ENCODE measurements at places on chromosomes 2 and 18.

DNA sequence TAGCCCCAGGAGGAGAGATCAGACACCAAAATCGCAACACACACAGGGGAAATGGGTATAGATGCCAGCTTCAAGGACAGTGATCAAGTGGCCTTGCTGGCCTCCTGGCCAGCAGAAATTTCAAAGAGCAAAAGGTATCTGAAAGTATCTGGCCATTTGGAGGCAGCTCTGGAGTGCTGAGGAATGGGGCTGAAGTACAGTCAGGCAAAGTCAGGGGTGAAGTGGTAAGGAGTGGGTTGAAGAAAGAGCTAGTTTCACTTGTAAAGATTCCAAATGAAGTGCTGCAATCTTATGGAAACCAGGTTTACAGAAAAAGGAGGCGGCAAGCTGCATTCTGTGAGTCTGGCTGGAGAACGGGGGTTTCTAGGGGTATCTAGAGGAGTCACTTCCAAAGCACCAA lies 19.2 kb upstream of the PCBP1 start:
- no peak for DNase-seq

DNA sequence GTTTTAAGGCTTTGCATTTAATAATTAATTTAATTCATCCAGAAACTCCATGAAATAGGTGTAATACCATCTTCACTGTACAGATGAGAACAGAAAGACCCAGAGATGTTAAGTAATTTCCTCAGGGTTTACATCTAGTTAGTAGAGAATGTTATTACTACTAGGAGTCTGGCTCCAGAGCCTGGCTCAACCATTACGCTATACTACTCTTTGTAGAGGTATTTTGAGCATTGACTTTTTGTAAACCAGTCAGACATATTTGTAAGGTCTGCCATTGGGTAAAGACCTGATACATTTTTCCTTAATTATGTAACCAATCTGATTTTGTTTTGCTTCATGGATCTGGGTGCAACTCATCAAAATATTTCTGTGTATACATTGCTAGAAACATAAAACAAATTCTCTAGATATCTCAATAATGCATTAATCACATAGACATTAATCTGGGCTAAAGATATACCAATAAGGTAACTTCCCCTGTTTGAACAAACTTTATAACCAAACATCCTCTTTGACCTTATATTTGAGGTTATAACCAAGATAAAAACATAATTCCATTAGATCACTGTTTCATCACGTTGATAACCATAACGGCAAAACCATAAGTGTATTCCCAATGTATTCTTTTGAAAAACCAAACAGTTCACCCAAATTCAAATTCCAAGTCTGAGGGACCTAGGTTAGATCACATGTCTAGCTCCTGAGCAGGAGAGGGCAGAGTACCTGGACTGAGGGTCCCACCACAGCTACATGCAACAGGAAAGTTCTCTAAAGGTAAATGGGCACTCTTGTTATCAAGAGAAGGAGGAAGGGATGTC lies 135.0 kb downstream of the IKZF2 start:
- no peak for DNase-seq

DNA sequence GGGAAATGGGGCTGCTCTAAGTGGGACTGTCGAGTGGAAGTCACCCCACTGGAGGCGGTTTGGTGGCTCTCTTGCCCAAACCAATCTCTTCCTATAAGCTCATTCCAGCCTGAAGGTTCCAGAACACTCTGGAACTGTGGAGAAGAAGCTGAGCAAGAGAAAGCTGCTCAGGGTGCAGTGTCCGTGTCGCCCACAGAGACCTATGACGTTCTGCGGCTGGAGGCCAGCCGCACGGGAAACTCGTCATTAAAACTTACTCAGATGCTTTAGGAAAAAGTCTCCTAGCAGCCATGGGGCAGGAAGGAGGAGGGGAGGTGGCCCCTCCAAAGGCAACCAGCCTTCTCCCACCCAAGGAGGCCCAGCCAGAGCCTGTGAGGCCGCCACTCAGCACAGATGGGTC lies 41.7 kb downstream of the ADCY3 start:
- no peak for DNase-seq

- no peak for DNase-seq
Observed at GRCh38 chr2:46945671-46946070, 30.1 kb upstream of the MCFD2 start.

DNA sequence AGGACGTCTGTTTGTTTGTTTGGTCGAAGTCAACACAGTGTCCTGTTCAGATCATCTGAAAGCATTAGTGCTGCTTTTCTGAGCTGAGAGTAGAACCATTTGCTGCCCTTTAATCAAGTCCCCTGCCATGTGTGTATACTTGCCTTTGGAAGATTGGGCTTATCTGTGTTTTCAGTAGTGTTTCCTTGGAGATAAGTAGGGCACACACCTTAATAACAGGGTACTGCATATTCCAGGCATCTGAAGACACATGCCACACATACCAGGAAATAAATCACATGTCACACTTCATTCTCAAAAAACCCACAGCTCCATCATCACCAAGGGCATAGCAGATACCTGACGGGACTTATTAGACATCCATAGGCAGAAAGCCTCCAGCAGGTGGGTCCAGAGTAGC lies 157.4 kb downstream of the SOX11 start:
- DNase-seq, result no peak

DNA sequence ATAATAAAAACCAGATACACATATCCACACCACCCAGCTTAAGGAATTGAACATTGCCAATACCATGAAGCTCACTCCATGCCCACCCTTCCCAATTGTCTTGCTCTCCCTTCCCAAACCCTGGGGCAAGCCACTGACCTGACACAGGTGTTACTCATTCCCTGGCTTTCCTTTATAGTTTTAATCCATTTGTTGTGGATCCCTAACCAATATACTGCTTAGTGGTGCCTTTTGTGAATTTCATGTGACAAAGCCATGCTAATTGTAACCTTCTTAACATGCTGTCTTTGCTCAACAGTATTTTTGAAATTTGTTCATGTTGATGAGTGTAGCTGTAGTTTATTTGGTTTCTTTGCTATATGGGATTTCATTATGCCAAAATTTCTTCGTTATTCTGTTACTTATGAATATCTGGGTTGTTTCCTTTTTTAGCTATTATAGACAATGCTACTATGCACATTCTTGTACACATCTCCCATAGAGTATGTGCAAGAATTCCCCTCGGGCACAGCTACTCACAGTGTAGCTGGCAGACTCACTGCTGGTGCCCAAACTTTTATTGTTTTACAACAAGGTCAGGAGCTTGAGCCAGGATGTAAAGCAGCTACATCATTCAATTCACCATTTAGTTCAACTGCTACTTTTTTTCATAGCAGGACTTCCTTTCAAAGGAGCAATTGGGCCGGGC lies 90.8 kb upstream of the ATL2 start:
- no peak for DNase-seq
